ENCODE measurements at places on chromosomes 16 and 17.

DNA sequence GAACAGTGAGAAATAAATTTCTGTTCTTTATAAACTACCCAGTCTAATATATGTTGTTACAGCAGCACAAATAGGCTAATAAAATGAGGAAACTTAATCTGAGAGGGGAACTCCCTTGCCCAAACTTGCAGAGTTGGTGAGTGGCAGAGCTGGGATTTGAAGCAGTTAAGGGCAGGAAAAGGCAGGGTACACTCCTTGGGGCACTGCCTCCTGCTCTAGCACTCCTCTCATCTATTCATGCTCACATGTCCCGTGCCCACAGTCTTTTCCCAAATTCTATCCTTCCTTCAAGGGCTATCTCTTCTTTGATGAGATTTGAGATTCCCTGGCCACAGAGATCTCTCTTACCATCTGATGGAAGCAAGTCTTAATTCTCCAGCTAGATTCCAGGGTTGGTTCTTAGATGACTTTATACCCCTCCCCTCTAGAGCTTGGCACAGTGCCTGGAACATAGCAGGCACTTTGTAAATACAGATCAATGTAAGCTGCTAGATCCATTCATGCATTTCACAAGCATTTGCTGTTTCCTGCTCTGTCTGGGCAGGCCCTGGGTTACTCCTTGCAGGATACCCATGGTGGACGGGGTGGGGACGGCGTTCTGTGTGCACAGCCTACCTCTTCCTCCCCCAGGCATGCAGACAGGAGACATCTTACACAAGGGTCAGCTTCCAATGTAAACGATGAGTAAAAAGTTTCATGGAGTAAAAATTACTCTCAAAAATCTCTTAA lies 39.2 kb upstream of the ABCC12 start:
- no peak for DNase-seq

DNA sequence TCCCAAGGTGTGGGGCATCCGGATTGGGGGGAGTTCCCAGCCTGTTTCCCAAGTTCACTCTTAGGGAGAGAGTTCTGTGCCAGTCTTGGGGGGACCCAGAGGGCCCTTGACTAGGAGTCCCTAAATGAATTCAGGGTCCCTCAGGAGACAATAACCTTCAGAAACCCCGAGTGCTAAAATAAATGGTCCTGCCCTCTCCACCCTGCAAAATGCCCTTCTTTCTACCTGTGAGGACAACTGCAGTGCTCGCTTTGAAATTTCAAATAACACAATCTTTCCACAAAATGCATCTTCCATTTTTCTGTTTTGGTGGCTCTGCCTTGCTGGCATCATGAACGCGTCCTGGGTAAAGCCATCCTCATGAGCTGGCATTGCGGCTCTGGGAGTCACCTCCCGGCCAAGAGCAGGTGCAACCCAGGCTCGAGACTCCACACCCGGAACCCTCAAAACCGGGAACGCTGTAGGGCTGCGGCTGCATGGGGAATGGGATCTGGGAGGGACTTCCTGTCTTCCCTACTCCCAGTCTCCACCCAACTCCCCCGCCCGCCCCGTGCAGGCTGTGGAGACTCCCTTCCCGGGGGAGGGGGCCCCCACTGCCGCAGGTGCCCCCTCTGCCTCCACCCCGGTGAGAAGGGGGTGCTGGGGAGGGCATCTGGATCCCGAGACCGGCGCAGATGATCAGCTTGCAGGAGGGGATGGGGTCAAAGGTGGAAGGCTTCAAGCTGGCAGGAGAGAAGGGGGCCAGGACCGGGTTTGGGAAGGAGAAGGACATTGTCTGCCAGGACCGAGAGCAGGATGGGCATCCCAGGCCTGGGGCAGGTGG lies at the start of gene ZNF205:
Gene ZNF205 (plus strand): TSS at position 529 of the 823 bp plus-strand sequence. CDS start 845 bp downstream, outside the sequence.
- DNase-seq, result peak; percentile 41

DNA sequence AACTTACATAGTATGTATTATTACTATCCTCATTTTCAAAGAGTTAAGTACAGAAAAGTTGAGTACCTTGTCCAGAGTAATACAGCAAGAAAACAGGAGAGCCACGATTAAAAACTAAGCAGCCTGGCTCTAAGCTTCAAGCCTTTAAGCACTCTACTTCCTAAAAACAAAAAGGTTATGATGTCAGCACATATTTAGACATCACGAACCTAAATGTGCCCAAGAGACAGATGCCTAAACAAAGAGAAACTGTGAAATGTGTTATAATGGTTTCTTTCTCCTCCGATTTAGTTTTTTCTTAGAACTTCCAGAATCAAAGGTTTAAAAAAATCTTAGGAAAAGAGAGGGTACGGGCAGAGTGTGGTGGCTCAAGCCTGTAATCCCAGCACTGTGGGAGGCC lies 151.0 kb downstream of the VPS53 start:
- DNase-seq, result no peak

- DNase-seq, result no peak
Observed at GRCh38 chr16:13298666-13299065, 397.3 kb downstream of the SHISA9 start.

DNA sequence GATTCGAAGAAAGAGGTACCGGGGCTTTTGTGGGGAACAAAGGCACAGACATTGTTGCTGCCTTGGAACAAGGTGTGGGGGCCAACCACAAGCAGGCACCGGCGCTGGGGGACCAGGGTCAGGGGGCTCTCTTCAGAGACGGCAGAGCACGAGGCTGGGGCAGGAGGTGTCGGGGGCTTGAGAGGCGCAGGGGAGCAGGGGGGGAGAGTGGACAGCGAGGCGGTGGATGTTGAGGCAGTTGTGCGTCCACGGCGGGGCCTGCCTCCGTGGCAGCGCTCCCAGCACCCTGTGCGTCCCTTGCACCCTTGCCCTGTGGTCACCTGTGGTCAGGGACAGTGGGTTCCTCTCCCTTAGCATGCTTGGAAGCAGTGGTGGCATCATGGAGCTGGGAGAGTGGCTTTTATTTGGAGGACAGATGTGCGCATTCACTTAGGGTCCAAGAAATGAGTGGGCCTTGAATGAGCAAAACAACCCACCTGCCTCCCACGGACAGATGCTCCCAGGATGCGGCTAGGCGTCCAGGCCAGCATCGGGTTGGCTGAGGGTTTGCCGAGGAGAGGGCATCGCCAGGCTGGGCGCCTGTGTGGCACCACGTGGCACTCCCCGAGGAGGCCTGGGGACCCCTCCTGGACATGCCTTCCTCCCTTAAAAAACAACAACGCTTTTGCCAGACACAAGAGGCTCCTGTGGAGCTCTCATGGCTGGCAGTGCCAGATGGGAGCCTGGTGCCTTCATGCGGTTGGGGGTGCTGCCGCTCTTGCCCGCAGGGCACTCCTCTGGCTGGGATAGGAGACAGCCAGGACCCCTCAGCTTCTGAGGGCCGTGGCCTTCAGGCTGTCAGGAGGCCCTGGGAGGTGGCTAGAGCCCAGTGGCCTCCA lies 113.0 kb downstream of the BANP start:
- no peak for DNase-seq

DNA sequence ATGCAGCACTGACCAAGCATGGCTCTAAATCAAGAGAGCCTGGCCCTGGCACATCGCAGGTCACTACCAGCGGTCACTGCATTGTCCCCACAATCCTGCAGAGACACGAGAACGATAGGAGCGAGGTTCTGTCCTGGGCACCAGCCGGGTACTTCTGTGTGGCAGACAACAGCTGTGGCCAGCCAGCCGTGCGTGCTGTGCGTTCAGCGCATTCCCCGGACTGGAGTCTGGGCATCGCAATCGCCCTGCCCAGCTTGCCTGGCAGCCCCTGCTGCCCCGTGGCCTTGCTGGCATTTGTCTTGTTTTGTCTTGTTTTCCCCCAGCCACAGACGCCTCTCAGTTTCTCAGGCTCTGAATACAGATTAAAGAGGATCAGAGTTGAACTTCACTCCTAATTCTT lies 33.9 kb downstream of the COTL1 start:
- DNase-seq, result no peak

DNA sequence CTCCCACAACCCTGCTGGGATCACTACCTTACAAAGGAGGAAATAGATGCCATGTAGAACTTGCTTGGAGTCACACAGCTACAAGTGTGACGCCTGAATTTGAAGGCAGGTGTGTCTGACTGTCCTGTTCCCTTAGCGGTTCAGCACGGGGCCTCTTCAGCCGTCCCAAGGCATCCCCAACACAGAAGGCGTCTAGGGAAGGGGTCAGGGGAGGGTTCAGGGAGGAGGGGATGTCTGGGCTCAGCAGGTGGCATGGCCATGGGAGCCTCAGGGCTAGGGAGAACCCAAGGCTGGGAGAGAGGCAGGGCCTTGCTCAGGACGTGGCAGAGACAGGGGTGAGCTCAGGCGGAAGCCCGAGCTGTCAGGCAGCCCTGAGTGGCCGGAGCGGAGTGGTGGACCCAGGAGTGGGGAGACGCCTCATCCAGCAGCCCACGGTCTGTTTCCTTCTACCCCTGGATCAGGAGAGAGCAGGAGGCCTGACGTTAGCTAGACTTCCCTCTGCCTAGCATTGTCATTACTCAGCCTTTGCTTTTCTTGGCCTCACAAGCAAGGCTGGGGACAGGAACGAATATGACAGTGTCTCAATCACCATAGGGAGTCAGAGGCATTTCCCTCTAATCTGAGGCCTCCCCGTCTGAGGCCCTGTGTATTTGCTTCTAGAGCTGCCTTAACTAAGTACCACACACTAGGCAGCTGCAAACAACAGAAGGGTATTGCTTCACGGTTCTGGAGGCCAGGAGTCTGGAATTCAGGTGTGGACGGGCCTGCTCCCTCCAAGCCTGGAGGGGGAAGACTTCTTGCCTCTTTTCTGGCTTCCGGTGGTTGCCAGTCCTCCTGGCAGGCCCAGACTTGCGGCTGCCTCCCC lies 31.3 kb upstream of the ANKRD40CL start:
- DNase-seq, result no peak

GRCh38 chr17:75834928-75835653 lies 9.1 kb downstream of the UNC13D start:
- no peak for DNase-seq

DNA sequence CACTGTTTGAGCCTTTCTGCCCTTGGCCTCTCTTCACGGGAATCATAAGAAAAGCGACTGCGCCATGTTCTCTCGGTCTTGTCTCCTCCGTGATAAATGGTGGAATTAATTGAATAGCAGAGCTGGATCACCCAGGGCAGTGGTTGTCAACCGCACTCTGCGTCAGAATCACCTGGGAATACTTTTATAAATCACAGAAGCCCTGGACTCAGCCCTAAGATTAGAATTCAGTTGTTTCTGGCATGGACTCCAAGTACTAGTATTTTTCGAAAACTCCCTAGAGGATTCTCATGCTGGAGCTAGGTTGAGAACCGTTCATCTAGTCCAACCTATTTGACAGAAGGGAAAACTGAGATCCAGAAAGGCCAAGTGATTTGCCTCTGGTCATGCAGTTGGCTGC lies 64.1 kb downstream of the SPACA3 start:
- no peak for DNase-seq

DNA sequence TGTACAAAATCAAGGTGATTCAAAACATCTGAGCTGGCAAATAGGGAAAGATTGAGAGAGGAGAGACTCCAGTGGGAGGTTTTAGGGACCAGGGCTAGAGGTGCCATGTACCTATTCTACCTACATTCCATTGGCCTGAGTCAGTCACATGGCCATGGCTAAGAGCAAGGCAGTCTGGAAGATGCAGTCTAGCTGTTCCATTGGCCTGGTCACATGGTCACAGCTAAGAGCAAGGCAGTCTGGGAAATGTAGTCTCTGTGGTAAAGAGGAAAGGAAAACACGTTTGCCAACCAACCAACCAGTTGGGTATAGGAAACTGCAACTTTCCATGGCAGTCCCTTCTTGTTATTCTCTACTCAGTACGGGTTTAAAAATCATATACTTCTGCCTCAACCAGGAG lies 369.1 kb downstream of the XYLT1 start:
- no peak for DNase-seq

- no peak for DNase-seq
Observed at GRCh38 chr16:26727848-26728247, 338.9 kb upstream of the C16orf82 start.

- DNase-seq, result no peak
Observed at GRCh38 chr17:14437176-14437575, 136.3 kb downstream of the HS3ST3B1 start.

GRCh38 chr16:81600275-81600674 lies 155.7 kb downstream of the CMIP start:
- no peak for DNase-seq

DNA sequence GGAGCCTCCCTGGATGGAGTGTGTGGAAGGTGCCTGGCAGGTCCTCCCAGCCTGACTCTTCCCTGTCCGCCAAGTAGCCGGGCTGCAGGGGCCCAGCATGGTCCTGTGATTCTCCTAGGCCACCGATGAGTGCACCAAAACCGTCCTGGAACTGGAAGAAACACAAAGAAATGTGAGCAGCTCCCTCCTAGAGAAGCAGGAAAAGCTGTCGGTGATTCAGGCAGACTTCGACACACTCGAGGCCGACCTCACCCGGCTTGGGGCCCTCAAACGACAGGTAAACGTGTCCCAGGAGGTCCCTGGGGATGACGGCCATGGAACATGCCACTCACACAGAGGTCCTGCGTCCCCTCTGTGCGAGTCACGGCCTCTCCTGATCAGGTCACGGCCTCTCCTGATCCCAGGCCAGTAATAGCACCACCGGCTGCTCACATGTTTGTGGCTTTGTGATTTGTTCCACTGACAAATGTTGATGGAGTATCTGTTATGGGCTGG lies 4.2 kb upstream of the GAA start:
- DNase-seq, result no peak

GRCh38 chr16:46918905-46919792 lies 35.0 kb downstream of the GPT2 start:
- no peak for DNase-seq

DNA sequence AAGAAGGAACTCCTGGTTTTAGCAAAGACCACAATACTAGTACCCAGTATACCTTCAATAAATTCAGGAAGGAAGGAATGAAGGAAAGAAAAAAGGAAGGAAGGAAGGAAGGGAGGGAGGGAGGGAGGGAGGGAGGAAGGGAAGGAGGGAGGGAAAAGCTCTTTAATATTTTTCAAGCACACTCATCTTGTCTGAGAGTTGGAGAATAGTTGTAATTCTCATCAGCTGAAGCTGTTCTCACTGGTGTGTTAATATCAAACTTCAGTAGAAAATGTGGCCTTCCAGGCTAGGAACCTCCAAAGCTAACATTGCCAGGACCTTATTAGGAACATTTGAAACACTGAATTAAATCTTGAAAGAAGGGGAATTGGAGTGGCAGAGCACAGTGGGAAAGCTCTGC lies 55.2 kb upstream of the CDH5 start:
- DNase-seq, result no peak

DNA sequence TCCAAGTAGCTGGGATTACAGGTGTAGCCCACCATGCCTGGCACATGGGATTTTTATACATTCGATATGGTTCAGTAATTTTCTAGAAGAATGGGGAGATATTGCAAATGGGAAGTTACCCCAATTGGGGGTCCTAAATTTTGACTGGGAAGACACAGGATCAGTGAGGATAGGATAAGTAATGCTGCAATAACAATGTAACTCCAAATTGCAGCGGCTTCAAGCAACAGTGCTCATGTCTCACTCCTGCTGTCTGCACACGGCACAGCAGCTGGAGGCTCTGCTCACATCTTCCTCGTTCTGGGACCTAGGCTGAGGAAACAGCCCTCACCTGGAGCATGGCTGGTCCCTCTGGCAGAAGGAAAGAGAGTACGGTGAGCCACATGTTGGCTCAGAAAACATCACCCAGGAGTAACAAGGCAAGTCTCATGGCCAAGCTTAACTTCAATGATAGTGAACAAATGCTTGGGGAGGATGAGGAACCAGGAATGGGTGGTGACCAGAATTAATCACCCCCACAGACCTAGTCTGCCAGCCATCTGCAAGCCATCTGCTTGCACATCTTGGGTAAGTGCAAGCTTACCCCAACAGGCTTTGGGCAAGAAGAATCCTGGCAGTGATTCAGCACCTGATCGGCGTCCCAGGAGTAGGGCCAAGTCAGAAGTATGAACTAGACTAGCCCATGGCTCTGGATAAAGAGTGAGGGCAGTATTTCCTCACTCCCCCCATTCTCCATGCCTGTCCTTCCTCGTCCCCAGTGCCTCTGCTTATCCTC lies 229.2 kb downstream of the COPRS start:
- no peak for DNase-seq

Data from SW 1271 (cell line).